ENCODE measurements at places on chromosomes 4 and X.

DNA sequence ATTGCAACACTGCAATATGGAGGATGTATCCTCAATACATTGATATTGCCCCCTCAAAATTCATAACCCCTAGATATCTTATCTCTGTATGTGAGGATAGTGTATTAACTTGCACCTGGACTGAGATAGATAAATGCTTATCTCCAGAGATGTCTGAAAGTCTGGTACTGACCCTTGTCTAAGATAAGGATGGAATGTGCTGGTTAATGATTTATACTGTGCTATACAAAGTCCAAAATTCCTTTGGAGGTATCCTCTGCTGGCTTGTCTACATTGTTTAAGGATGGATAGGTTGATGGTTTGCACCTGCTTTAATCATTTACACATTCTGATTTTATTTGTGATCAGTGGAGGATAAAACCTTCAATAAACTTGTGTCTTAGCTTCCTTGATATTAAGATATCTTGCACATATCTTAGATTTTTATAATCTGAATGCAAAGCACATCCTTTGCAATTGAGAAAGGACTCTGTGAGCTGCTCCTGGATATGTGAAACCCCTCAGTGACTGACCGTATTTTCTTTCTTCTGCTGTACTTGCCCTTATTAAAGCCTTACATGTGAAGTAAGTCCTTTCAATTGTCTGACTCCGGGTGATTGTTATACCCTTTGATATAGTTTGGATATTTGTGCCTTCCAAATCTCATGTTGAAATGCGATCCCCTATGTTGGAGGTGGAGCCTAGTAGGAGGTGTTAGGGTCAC is 430.3 kb upstream of the MAOA start:
- no peak for DNase-seq

GRCh38 chrX:81336455-81337152 is 134.7 kb downstream of the SH3BGRL start:
- DNase-seq = no peak

DNA sequence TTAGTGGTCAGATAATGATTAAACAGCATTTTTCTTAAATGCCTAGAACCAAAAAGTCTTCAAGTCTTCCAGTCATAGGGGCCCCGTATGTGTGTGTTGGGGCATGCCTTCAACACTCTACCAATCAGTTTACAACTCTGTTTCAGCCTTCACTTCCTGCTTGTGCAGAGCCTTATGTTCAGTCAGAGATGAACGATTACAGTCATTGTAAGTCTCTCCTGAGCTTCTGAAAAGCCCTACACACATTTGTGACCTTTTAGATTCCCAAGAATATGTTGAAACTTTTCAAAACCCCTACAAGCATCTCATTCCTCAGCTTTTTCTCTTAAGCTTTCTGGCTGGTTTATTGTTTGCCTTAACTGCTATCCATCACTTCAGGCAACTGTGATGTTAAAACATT is 591.2 kb downstream of the ZNF674 start:
- no peak for DNase-seq

- no peak for DNase-seq
These were observed 20.4 kb downstream of the TENM3 start for GRCh38 chr4:182263562-182263961.

DNA sequence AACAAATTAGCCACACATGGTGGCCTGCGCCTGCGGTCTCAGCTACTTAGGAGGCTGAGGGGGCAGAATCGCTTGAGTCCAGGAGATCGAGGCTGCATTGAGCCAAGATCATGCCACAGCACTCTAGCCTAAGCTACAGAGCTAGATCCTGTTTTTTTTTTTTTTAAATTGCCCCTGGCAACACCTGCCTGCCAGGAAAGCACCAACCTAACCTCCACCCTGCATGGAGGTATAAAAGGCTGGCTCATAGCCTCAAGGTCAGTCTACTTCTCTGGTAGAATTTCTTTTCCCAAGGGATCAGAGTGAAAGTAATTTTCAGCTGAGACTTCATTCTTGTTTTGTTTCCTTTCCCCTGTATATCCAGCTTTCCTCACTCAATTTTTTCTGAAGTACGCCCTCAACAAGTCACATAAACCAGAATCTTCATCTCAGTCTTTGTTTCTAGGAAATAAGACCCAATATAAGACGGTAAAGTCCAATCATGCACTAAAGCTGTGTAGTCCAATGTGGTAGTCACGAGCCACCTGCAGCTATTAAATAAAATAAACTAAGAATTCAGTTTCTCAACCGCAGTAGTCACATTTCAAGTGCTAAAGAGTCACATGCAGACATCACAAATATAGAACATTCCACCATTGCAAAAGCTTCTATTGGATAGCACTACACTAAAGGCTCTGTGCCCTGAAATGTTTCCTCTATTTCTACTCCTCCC is 113.3 kb downstream of the HPGD start:
- no peak for DNase-seq

DNA sequence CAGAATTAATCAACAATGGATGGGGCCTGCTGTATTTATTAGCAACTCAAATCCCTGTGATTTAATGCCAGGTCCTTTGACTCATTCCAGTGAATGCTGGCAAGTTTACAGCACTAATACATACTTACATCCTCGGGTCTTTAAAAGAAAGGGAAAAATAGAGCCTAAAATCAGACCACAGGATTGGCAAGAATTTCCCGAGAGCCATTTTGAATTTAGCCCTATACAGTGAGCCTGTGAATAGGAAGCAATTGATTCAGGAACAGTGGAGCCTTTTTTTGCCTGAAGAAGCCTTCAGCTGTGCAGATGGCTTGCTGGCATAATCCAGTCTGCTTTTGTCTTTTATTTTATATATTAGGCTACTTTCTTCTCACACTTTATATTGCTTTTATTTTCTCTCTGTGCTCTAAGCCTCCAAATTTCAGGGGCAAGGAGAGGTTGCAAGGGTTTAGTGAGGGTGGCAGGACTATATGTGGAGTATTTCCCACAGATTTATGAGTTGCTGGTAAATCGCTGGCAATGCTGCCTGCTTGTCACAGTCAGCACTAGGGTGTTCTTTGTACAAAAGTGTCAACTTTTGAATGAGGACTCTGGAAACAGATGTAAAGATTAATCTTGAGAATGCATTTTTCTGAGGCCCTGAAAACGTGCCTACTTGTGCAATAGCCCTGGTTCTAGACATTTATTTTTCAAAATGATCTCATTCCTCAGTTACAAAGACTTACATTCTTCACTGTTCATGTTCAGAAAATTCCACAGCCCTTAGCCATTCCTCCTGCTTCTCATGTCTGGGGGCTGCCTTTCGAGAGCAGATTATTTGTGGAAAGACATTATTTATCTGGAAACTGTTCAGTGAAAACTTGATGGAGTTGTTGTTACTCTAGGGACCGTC is 303.5 kb downstream of the SPRY1 start:
- DNase-seq = no peak

DNA sequence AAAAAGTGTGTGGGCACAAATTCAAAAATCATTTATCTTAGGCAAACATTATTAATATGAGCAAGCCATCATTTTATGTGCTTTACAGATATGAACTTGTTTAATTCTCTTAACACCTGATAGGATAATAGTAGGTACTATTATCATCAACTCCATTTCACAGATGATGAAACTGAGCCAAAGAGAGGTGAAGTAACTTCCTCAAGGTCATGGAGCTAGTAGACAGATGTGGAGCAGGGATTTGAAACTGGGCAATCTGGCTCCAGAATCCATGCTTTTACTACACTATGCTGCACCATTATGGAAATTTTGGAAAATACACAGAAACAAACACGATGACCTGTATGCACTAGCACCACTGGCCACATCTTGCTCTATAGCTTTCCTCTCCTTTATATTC is 1.0 kb upstream of the PIN4 start:
- DNase-seq = no peak

- no peak for DNase-seq
These were observed 493.8 kb upstream of the ZFP42 start for GRCh38 chr4:187501731-187502130.

DNA sequence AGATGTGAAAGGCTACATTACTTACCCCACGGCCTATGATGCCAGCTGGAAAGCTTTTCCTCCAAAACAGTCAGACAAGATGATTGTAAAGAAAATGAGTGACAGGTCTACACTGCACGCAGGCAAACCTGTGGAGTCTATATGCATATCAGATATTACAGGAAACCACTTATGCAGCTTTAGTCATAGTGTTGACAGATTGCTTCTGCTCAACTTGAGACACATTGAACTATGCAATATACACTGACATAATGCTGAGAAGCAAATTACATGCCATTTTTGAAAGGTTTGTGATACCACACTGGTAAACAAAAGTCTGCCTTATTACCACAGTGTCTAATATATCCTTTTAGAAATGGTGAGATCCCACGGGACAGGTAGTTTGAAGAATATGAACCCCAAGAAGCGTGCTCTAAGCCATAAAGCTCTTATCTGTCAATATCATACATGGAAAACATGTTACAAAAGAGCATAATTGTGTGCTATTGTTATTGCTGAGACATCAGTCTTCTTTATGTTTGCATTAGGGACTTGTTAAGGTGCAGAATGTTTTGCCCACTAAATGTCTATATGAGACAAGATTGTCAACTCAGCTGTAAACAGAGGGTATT is 1835.8 kb upstream of the TENM3 start:
- no peak for DNase-seq

GRCh38 chr4:17066972-17067371 is 168.5 kb upstream of the LDB2 start:
- no peak for DNase-seq

GRCh38 chr4:173281406-173282255 is 52.5 kb downstream of the HMGB2 start:
- no peak for DNase-seq

- DNase-seq = no peak
These were observed 2.4 kb upstream of the FGFBP2 start for GRCh38 chr4:15965325-15965724.

- no peak for DNase-seq
These were observed 258.6 kb downstream of the FAT4 start for GRCh38 chr4:125573368-125573767.

- DNase-seq = no peak
These were observed 1.2 kb upstream of the NEUROG2 start for GRCh38 chr4:112517067-112517634.

DNA sequence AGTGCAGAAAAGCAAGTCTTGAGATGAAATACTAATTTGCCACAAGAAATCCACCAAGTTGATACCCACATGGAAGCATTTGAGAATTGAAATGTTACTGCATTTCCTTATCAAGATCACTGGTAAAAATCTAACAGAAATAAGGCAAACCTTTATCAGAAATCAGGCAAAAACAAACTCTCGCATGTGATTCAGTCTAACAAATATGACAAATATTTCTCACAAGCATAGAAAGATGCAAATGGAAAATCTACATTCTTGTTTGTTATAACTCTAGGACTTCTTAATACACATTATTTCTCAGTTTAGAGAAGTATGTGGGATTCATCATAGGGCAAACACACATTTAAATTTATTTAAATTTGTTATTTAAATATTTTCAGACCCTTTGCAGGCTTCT is 52.9 kb downstream of the TXK start:
- DNase-seq = no peak

DNA sequence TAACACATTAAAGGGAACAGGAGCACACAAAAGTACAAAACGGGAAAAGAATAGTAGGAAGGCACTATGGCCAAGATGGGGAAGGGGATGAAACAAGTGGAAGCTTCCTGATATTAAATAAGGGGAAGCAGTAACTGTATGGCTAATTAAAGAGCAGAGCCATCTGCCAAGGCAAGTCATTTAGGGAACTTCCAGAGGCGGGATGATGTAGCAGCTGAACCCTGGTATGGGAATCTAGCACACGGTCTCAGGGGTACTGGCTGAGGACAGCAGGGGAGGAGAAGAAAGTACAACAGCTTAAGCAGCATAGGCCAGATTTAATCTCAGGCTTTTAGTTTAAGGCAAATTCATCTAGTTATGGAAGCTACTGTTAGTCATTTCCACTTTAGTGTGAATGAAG is 59.1 kb downstream of the IGFBP7 start:
- no peak for DNase-seq

GRCh38 chr4:85151371-85151770 is 184.9 kb upstream of the WDFY3 start:
- DNase-seq = no peak

- DNase-seq = no peak
These were observed 74.0 kb downstream of the CPZ start for GRCh38 chr4:8666581-8666980.

- peak; percentile 30 for DNase-seq
These were observed 73.6 kb upstream of the DHX15 start for GRCh38 chr4:24657768-24658617.

DNA sequence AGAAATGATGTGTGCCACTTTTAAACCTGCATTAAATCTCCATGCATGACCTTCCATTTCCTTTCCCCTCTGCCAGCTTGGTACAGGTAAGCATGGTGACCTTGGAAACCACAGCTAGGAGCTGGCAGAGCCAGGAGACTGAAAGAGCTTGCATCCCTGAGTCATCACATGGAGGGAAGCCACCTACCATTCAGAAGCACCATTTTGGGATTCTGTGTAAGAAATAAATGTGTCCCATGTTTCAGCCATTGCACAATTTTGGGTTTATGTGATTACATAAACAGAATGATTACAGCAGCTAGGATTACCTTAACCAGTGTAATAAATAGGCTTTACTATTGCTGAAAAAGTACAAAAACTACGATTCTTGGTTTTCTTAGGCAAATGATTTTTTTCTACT is 17.3 kb upstream of the CCDC149 start:
- no peak for DNase-seq

GRCh38 chrX:74902806-74903205 is 22.4 kb downstream of the NEXMIF start:
- DNase-seq = no peak
